ENCODE measurements at places on chromosomes 12 and 14.

DNA sequence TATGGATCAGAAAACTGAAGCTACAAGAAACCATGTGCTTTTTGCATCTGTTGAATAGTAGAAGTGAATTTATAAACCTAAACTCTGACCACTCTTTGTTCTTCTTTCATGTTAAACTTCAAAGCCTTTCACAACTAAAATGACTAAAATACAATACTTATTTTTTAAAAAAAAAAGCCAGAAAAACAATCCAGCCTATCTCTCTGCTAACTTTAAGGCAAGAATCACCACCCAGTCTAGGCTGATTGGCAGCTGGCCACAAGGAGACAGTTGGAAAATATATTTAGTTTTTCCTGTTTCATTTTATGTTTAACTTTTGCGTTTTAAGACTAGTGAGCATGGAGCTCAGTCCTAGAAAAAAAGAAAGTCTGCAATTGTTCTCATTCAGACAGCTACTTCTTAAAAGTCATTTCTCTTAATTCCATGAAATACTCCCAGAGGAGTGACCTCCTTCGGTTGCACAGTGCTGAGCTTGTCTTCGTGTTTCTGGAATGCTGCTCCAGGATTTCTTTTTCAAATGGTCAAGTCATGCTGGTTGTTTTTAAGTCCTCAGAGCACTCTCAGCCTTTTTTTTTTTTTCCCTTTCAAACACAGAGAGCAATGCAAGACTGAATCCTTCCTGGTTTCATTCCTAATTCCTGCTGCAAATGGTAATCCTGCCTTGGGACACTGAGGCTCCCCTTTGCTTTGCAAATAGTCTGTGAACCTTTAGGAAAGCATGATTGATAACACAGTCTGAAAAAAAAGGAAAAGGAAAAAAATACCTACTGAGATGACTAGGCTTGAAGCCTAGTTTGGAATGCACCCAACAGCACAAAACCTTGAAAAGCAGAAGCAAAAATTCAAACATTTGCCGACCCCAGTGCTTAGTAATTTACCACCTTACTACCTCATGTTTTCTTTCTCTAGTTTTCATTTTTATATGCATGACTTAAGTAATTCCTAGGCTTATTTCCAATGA lies 233.3 kb upstream of the DAAM1 start:
- DNase-seq, result no peak

DNA sequence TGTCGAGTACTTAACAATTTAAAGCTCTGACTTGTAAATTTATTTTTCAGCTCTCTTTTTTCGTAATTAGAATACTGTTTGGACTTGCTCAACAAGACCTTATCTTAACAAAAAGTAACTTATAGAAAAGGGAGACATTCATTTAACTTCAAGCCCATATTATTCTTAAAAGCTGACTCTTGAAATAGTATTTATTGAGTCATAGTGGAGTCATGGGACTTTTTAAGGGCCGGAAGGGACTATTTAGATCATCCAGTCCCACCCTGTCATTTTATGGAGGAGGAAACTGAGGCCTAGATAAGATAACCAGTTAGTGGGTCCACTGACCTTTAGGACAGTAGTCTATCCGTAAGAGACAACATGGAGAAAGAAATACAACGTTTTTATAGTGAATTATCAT lies 1.5 kb downstream of the RAP1B start:
- DNase-seq, result no peak

DNA sequence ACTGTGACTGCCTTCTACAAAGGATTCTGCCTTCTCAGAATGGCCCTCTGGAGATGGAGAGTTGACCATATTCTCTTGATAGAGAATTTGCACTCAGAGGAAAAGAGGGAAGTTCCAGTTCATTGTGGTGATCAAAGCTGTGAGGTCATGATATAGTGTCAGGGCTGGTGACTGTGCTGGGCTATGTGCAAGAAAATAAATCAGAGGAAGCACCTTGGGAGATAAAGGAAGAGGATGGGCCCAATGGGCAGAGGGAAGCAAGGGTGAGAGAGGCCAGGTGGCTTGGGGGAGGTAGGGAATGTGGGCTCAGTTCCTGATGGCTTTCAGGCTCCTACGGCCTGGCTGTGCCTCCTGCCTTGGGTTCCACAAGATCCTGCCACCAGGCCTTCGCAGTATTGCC lies 145.8 kb downstream of the SLC8A3 start:
- no peak for DNase-seq

DNA sequence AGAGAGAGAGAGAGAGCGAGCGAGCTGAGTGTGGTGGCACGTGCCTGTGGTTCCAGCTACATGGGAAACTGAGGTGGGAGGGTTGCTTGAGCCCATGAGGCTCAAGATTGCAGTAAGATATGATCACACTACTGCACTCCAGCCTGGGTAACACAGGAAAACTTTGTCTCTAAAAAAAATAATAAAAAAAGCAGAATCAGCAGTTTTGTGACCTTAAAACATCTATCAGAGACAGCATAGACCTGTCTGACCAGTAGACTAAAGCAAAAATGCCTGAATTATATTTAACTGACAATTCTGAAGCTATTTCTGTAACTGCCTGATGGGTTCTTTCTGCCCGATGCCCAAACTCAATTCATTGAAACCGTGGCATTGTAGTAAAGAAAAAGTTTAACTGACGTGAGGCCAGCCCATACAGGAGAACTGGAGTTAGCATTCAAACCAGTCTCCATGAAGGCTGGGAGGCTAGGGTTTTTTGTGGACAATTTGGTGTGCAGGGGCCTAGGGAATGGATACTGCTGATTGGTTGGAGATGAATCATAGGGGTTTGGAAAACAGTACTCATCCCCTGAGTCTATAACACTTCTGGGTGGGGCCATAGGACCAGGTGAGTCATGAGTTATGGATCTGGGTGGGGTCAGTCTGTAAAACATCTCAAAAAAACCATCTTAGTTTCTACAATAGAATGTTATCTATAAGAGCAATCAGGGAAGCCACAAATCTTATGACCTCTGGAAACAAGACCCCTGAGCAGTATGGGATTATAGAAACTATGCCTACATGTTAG lies 8.0 kb upstream of the RASSF8 start:
- no peak for DNase-seq

DNA sequence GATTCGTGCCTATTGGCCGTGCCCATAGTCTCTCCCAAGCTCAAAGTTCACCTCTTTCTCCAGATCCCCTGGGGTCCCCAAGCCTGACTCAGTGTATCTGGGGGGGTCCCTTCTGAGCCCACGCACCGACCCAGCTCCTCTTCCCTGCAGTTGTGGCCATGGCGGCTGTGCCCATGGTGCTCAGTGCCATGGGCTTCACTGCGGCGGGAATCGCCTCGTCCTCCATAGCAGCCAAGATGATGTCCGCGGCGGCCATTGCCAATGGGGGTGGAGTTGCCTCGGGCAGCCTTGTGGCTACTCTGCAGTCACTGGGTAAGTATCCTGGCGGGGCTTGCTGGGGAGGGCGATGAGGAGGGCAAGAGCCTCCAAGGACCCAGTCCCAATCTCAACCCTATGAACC lies 5.1 kb downstream of the IFI27 start:
- no peak for DNase-seq

GRCh38 chr12:92221656-92222315 lies 76.1 kb upstream of the BTG1 start:
- DNase-seq, result no peak

GRCh38 chr12:88993651-88994050 lies 358.6 kb downstream of the DUSP6 start:
- DNase-seq, result no peak

DNA sequence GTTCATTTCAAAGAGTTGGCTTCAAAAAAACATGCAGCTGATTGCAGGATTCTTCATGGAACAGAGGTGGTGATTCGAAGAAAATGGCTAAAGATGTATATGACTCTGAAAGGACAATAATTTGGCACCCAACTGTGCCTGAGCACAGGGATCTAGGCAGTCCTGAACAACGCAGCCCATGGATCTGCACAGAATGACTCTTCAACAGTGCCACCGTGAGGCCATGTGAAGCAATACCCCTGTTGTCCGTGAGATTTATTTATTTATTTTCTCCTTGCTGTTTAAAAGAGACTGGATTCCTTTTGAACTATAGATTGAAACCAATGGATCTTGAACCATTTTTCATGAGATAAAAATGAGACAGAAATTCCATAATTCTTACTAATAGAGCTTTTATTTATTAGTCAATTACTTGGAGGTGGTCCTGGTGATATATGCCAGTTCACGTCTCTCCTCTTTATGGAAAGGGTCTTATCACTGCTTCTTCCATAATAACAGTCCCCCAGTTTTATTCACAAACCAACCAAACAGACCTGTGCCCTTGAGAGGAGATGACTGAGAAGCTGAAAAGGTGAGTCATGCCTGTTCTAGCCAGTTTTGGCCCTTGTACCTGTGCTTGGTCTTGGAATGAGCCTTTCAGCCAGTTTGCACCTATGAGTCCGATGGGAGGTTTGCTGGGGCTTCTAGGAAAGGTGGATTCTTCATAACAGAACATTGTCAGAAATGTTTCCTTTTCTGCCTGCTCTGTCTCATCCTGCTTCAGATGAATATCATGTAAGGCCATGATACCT lies 1598.3 kb downstream of the AACS start:
- no peak for DNase-seq

- DNase-seq, result no peak
These were observed 74.6 kb upstream of the OSBPL8 start for GRCh38 chr12:76634133-76634532.

DNA sequence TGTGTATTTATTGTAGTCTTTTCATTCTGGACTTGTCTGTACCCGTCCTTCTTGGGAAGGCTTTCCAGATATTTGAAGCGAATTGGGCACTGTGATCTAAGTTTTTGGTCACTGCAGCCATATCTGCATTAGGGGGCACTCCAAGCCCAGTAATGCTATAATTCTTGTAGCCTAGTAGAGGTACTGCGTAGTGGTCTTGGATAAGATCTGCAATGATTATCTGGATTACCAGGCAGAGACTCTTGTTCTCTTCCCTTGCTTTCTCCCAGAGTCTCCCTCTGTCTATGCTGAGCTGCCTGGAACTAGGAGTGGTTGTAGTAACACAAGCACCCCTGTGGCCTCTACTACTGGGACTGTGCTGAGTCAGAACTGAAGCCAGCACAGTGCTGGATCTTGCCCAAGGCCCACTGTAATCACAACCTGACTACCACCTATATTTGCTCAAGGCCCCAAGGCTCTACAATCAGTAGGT lies 30.0 kb downstream of the SLC38A2 start:
- DNase-seq, result no peak

- no peak for DNase-seq
These were observed 15.8 kb downstream of the SEL1L start for GRCh38 chr14:81517798-81518398.

DNA sequence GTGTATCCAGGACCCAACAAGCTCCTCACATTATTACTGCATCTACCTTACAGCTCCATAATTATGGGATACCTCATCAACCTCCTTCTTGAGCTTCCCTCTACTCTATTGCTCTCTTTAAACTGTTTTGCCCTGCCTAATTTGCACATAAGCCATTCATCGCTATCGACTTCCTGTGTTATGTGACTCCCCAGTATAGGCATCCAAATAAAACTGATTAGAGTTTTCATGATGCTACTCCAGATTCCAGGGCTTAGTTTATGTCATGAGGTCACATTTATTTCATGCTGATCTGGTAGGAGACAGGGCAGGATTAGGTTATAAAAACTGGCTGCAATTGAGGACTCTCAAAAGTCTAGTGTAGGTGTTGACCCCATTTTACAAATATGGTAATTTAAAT lies 569.9 kb upstream of the MGAT4C start:
- no peak for DNase-seq

- peak; percentile 33 for DNase-seq
These were observed 511 bp downstream of the ANO6 start for GRCh38 chr12:45216230-45216982.

DNA sequence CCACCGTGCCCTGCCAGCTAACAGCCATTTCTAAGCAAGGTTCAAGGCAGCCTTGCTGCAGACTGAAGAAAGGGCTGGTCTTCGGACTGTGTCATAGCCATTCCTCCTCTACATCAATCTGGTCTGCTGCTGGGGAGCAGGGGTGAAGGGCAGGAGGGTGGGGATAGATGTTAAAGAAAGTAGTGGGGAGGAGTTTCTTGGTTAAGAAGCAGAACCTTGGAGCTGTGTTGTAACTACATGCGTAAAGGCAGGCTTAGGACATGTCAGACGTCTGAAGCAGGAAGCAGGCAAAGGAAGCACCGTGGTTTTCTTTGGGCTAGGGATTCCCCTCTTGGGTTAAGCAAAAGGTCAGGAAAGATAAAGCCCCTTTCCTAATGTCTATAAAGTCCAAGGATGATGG lies 18.1 kb upstream of the NEK9 start:
- DNase-seq, result peak; percentile 15

GRCh38 chr12:68450947-68451260 lies 118.7 kb upstream of the MDM1 start:
- no peak for DNase-seq

GRCh38 chr14:92385561-92385960 lies 62.6 kb downstream of the SLC24A4 start:
- DNase-seq, result no peak

GRCh38 chr14:99481745-99482099 lies 513 bp downstream of the CCNK start:
- peak; percentile 36 for DNase-seq

GRCh38 chr12:57718641-57719528 lies 19.7 kb downstream of the AGAP2 start:
- DNase-seq, result no peak

GRCh38 chr14:57981817-57982560 lies 116.1 kb upstream of the SLC35F4 start:
- DNase-seq, result no peak

- no peak for DNase-seq
These were observed 8.5 kb downstream of the XRCC3 start for GRCh38 chr14:103706551-103707328.

DNA sequence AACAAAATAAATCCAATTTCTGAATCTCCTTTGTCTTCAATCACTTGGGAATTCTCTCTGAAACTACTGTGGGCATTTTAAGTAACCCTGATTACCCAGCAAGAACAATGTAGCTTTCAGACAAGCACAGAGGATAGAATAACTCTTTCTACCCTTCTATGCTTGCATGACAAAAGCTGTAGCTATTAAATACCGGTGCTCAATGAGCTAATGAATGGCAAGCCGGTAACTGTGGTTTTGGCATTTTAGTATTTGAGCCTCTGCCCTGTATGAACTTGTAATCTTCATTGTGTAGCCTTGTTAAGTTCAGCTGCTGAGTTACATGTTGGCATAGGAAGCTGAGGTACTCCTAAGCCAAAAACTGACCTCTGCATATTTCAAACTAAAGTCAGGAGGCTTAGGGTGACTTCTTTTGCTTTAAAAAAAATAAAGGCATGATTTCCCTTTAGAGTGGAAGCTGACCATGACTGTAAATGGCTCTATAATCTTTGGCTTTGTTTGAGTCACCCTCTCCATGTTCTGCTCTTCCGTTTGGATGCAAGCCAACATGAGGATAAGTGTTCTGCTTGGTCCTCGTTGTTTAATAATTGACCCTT lies 171.0 kb upstream of the HIF1A start:
- no peak for DNase-seq

GRCh38 chr12:3727877-3728632 lies 24.9 kb downstream of the CRACR2A start:
- DNase-seq, result peak; percentile 26

GRCh38 chr14:89973234-89973823 lies 17.6 kb downstream of the TDP1 start:
- DNase-seq, result peak; percentile 38

GRCh38 chr12:92987362-92987761 lies 58.3 kb upstream of the EEA1 start:
- DNase-seq, result peak; percentile 60

- DNase-seq, result no peak
These were observed 7.4 kb downstream of the KIF21A start for GRCh38 chr12:39435531-39435930.
